ENCODE measurements at places on chromosomes 4 and X.

DNA sequence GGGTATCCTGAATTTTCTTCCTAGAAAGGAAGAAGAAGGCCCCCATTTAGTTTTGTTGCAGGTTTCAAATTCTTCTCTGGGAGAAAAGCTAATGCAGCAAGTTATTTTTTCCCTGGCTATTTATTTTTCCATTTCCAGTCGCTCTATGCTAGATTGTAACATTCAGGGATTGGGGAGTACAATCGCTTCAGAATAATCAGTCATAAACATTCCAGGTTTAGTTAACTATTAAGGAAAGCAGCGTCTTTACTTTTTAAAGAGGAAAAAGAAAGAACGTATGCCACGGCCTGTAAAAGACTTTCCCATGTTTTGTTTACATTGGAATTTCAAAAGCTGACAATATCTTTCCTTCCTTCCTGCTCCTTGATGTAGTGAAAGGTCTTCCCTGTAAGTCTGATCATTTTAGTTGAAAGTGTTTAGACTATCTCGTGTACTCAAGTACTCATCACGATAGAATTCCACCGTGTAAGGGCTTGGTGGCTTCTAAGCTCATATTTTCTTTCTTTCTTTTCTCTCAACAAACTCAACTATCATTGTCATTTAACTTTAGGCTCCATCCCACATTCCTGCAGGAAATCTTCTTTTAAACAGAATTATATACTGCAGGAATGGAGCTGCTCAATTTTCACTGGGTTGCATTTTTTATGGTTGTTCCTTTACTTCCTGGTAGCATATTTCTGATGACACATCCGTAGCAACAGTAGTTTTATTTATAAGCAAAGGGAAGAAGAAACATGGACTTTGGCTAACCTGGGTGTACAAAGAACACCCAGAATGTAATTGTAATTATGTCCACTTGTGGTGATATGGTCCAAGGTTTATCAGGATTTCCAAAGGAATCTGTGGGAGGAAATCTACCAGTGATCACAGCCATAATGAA is 213.1 kb upstream of the FAT1 start:
- DNase-seq, result peak; percentile 93

DNA sequence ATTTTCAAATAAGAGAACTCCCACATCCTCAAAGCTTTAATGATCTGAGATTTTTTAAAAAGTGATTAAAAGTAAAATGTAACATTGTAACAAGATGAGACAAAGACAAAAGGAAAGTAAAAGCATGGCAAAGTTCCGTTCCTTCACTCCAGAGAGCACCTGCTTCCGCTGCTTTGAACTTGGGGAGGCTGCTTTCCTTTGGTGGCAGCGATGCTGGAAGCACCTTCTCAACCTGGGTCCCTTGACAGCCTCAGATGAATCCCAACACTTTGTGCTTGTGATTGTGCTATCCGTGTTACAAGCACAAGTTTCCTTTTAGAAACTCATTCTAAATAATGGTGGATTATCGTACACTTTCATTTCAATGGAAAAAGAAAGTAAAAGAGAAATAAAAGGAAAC is 59.7 kb downstream of the HADH start:
- DNase-seq, result no peak

- peak; percentile 38 for DNase-seq
Observed at GRCh38 chr4:89837385-89837992, 528 bp upstream of the SNCA start.

DNA sequence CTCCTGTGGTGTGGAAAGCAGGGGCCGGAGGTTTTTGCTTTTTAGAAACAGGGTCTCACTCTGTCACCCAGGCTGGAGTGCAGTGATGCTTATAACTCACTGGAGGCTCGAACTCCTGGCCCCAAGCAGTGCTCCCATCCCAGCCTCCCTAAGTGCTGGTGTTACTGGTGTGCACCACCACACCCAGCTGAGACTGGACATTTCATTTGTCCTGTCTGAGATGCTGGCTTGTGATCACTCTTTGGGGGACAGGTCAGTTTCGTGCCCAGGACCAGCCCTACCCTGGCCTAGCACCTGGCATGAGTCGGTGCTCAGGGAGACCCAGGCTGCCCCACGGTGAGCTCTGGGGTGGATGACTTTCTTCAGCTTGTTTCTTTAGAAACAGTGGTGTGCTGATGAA is 11.3 kb downstream of the PSAPL1 start:
- DNase-seq, result no peak

- DNase-seq, result no peak
Observed at GRCh38 chr4:88035292-88035691, 27.9 kb downstream of the PKD2 start.

GRCh38 chr4:17027495-17027894 is 129.1 kb upstream of the LDB2 start:
- peak; percentile 97 for DNase-seq

GRCh38 chr4:173505924-173506518 is 24.0 kb downstream of the HAND2 start:
- peak; percentile 41 for DNase-seq

- DNase-seq, result no peak
Observed at GRCh38 chrX:54994668-54995351, 822 bp upstream of the PFKFB1 start.

- DNase-seq, result peak; percentile 98
Observed at GRCh38 chrX:119763181-119763580, 4.8 kb downstream of the SOWAHD start.

DNA sequence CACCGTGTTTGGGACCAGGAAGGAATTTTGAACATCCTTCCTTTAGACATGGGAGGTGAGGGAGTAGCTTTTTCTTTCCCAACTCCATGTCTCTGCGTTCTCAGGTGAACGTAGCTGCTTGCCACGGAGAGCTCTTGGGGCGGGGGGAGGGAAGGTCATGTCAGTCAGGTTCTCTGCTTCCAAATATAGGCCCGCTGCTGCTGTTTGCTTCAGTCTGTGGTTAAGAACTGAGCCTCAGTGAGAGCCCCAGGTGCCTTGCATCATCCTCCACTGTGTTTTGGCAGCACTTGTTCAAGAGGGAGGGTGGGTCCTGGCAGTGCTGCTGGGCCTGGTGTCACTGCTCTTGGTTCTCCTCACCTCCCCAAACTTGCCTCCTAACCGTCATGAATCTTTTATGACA is 46.5 kb downstream of the HADH start:
- DNase-seq, result no peak
